ENCODE measurements at places on chromosomes 7 and 10. TPM values are rescaled to one million over a fixed set of nuclear protein-coding genes. Genes with fewer than 3 reads are reported as not detected.

DNA sequence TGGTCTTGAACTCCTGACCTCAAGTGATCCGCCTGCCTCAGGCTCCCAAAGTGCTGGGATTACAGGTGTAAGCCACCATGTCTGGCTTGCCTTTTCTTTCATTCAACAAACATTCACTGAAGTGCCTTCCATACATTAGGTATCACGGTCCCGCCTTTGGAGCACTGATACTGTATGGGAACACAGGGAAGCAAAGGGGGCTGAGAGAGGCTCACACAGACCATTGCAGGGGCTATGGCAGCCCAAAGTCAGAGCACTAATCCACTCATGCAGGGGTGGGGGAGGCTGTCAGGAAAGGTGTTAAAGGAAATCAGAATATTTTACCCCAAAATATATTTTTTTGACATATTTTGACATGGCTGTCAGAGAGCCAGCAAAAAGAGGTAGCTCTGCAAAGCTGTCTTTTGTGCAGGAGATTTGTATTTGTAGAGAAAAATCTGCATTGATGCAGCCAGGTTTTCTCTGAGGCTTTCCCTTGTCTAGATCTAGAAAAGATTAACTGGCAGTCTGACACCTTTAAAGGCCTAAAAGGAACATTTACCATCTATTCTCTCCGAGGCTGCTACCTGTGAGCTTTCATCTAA, 42.0 kb upstream of the PDLIM1 start:
- no peak for DNase-seq

C10orf105 gene
- not detected for total RNA-seq

ANKIB1 gene
- 48.8 TPM for total RNA-seq

TRPV5 gene
- total RNA-seq, result not detected

All from natural killer cell treated with Interleukin-12 subunit alpha and Interleukin-12 subunit beta and Interleukin-15 and Interleukin-18, amount 100 ng/mL, for 72 hours (primary cell).